ENCODE measurements at places on chromosomes 1 and 21.

DNA sequence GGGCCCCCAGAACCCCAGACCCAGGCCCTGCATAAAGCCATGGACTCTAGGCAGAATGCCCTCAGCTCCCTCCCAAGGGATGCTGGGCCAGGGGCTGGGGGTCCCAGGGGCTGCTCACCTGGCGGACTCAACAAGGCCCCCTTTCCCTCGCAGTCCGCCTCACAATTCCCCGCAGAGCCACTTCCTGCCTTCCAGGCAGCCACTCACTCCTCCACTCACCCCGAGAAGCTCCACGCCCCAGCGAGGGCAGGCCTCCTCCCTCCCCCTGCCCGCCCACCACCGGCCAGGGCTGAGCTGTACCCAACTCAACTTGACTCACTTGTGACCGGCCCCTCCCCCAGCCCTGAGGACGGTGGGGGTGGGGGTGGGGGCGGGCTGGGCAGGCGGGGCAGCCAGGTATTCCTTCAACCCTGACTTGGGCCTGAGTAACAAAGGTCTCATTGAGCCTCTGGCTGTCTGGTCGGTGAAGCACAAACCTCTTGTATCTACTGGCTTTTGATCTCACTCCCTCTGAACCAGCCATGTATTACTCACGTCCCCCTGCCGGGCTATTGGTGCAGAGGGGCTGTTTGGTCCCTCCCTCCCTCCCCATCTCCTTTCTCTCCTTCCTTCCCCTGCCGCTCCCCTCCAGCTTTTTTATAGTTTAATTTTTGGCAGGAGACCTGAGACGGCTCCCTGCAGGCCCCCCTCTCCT, 5.9 kb downstream of the BLACAT1 start:
- DNase-seq, result peak; percentile 70

DNA sequence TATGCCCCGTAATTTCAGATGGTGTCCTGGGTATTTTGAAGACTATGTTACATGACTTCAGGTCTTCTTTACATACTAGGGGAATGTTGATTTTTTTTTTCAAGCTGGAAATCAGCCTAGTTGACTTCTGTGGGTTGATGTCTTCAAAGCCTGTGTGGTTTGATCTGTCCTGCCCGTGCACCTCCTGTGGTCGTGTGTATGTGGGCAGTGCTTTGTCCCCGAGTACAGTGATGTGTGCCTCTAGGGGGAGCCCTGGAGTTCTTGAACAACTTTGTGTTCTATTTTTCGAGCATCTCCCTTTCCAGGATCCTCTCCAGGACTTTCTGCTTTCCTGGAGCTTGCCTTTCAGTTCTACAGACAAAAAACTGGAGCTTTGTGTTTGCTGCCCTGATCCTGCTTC, 28.9 kb downstream of the OBSCN start:
- peak; percentile 26 for DNase-seq

- DNase-seq, result no peak
Observed at GRCh38 chr21:34592120-34592955, 22.6 kb downstream of the RCAN1 start.

- no peak for DNase-seq
Observed at GRCh38 chr1:12400027-12400693, 170.3 kb downstream of the VPS13D start.
